ENCODE measurements at places on chromosomes 5 and 9. TPM values are rescaled to one million over a fixed set of nuclear protein-coding genes. Genes with fewer than 3 reads are reported as not detected.

Gene EQTN
- 1.1 TPM for total RNA-seq

Gene SPATA31A3
- total RNA-seq = not detected

Gene ARHGEF37
- 2.0 TPM for total RNA-seq

Gene ZNF454
- total RNA-seq = 0.07 TPM

Gene PLCXD3
- total RNA-seq = 2.2 TPM

Gene BBLN
- 88.1 TPM for total RNA-seq

Gene IRX4
- total RNA-seq = not detected

- DNase-seq = no peak
Observed at GRCh38 chr9:121196389-121196788, 5.3 kb downstream of the RAB14 start.

DNA sequence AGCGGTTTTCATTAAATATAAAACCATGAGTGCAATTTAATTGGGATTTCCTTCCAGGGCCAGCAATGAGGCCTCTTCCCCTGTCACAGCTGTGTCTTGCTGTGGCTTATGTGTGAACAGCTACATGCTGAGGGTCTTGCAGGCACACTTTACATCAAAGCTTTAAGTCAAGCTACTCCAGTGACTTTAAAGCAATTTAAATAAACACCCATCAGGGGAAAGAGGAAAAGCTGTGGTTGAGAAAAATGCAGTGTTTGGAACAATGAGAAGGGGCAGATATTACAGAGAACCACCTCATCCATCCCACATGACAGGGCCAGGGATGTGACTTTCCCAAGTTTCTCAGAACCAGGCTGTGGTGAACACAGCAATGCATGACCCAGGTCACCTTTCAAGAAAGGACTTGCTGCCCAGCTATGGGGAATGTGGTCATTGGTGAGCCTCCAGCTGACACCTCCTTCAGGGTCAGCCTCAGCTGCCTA lies 115.9 kb upstream of the LPAR1 start:
- DNase-seq = no peak

DNA sequence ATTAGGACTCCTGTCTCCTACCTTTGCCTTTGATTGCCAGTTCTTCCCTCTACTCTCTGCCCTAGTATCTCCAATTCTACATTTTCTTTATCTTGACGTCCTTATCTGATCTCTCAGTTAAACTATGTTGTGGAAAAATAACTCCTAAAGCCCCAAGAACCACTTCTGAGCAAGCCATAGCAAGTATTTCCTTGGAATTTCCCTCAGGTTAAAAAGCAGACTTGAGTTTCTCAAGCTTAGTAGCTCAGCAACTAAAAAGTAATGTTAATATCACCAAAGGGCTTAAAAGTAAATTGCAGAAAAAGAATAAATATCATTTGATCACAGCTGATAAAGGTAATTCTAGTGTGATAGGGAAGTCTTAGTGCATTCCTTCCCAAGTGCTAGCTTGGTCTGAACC lies 13.2 kb upstream of the HSPB3 start:
- DNase-seq = no peak

DNA sequence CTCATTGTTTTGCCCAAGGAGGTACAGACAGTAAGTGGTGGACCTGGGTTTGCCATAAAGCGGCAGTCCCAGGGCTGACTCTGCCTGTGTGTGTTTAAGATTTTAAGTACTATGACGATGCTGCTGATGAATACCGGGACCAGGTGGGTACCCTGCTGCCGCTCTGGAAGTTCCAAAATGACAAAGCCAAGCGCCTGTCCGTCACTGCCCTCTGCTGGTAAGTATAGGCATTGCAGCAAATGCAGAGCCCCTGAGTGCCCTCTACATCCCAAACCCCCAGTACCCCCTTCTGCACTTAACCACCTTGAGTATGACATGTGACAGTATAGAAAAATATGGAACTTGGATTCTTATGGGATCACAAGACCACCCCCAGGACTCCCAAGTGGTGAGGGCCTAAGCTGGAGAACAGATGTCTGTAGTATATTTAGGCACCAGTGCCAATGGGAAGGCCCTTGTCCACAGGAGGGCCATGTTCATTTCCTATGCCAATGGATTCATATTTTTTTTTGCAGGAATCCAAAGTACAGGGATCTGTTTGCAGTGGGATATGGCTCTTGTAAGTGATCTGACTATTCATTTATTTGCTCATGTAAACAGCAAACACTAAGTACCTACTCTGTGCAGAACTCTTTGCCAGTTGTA lies 22.0 kb downstream of the ENHO start:
- peak; percentile 65 for DNase-seq

Data from hepatocyte (in vitro differentiated cells).